ENCODE measurements at places on chromosomes 5 and 9.

GRCh38 chr9:16721972-16722371, 148.5 kb downstream of the BNC2 start:
- DNase-seq = peak; percentile 45

- DNase-seq = no peak
Measured at GRCh38 chr9:110121170-110121569, 86.8 kb downstream of the C9orf152 start.

GRCh38 chr5:150590979-150591695, 49.3 kb upstream of the SYNPO start:
- DNase-seq = no peak

- DNase-seq = no peak
Measured at GRCh38 chr5:33556330-33557328, 115.9 kb downstream of the TARS1 start.

DNA sequence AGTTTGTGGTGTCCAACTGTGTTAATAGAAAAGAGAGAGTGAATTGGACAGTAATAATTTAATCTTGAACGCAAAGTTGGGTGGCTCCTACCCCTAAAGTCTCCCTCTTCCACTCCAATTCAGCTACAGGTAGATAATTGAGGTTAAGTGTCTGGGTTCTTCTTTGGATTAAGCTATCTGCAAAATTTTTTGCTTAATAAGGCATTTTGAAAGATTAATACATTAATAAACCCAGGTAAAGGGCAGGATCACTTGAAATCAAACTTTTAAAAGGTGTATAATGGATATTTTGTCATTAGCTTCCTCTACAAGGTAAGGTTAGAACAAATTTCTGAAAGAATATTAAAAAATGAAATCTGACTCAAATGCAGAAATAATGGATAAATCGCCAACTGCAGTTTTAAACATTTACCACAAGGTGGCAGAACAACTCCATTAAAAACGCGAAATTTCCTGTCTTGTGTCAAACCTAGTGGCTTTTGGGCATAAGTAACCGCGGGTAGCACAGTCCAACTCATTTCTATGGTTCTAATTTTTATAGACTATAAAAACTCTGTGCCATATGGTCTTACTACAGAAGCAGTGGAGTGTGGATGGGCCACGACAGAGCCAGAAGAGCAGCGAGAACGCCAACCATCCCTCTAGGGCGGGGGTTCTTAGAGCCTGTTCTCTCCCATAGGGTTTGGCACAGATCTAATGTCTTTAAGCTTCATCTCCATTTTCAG, 276.5 kb downstream of the ARHGEF28 start:
- peak; percentile 77 for DNase-seq

- no peak for DNase-seq
Measured at GRCh38 chr5:13354611-13355010, 589.9 kb downstream of the DNAH5 start.

- DNase-seq = no peak
Measured at GRCh38 chr9:70801181-70801829, 320.1 kb downstream of the TRPM3 start.

DNA sequence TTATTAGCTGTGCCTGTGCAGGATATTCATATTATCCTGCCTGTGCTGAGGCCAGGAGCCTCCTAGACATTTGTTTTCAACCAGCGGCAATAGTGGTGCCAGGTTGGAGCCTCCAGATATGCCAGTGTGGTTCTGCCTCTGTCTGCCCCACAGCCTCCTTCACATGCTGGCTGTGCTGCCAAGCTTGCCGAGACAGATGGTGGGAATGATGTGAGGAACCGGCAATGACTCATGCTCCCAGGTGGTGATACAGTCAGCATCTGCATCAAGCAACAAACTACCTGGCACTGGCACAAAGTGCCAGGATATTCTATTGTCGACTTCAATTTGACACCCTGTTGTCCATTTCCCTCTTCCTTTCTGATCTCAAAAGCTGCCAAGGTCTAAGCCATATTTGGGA, 285.7 kb downstream of the CHSY3 start:
- peak; percentile 1 for DNase-seq

DNA sequence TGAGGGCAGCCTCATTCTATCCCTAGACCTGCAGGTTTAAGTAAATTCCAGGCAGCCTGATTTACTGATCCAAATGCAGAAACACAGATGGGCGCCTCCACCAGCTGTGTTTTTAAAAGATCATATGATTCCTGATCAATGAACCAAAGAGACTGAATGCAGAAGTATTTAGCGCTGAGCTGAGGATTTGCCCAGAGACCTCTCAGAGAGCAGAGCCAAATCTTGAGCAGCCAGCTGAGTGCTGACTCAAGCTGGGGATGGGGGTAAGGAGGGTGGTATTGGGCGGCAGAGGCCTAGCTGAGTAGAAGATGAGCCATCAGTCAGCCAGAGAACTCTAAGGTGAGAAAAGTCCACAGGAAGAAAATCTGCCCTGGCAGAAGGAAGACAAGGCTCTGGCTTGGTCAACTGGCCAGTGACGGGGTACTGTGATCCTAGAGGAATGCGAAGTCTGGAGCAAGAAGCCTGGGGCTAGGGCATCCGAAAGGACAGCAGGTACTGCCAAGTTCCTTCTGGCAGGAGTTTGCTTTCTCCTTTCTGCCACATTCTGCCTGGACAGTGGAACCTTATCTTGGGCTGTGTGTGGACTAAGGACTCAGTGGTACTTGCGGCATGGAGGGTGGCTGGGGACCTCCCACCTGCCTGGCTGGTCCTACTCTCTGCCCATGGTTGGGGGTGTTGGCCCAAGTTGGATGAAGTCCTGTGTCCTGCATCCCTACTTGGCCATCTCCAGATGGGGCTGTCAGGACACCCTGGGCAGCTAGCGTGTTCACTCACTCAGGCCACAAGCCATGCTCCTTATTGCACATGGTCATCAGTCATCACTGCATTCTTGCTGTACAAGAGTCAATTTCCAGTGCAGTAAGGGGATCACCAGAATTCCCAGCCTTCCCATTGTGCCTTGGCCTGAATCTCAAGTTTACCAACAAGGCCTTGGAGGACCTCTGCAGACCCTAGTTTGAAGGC, 34.5 kb upstream of the CDKN2AIPNL start:
- DNase-seq = no peak

DNA sequence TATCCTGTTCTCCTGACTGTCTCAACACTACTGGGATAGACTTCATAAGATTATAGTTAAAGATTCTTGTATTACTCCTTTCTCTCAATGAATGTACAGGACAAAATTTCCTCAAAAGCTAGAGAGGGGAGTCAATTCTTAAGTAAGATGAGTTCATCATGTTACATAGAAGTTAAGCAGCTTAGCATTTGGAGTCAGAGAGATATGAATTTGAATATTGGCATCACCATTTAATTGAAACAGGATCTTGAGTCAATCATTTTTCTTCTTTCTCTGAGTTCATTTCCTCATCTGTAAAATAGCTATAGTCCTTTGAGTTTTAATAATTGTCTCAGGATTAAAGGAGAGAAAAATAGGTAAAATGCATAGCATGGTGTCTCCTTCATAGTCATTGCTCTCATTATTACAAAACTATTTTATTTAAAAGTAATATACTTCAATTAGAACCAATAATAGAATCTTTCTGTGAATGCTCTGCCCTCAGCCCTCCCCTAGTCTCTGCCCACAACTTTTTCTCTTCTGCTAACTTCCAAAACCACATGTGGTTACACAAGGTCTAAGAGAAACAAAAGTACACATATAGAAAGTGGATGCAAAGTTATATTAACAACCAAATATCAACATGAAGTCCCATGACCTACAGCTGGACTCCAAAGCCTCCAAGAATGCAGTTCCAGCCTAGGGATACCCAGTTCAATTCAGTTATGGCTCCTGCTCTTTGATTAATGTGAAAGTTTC, 265.6 kb downstream of the TLE1 start:
- DNase-seq = no peak

DNA sequence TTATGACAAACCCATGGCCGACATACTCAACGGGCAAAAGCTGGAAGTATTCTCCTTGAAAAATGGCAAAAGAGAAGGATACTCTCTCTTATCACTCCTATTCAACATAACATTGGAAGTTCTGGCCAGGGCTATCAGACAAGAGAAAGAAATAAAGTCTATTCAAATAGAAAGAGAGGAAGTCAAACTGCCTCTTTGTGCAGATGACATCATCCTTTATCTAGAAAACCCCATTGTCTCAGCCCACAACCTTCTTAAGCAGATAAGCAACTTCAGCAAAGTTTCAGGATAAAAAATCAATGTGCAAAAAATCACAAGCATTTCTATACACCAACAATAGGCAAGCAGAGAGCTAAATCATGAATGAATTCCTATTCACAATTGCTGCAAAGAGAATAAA, 1799.9 kb upstream of the ACO1 start:
- DNase-seq = no peak

DNA sequence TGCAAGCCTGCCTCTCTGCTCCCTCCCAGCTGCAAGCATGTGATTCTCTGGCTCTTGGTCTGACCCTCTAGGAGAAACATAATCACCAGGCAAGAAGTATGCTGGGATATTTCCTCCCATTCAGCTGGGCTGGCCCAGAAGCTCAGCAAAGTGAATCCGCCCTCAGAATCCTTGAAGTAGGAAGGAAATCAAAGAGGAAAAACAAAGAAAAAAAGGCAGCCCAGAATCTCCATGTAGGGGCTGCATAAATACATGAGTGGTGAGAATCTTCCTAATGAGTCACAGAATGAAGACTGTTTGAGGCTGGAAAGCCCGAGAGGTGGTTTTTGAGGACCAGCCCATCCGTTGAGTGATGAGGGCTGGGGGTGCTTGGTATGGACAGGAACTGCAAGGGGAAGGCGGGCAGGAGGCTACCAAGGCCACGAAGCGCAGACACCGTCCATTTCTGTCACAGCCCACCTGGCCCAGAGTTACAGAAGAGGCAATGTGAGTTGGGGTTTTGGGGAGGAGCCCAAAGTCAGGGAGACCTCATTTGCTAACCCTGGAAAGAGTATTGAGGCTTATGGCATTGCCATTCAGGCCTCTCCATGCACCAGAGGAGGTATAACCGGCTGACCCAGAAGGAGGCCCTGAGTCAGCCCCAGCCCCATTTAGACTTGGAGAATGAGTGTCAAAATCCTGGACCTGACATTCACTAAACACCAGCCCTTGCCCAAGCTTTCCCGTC, 33.4 kb upstream of the TGFBR1 start:
- peak; percentile 49 for DNase-seq

GRCh38 chr5:168417731-168418429, 68.4 kb upstream of the RARS1 start:
- peak; percentile 17 for DNase-seq

- DNase-seq = peak; percentile 13
Measured at GRCh38 chr5:134626369-134627014, 6.1 kb downstream of the SAR1B start.

GRCh38 chr5:55582256-55582655, 47.5 kb upstream of the PLPP1 start:
- no peak for DNase-seq

DNA sequence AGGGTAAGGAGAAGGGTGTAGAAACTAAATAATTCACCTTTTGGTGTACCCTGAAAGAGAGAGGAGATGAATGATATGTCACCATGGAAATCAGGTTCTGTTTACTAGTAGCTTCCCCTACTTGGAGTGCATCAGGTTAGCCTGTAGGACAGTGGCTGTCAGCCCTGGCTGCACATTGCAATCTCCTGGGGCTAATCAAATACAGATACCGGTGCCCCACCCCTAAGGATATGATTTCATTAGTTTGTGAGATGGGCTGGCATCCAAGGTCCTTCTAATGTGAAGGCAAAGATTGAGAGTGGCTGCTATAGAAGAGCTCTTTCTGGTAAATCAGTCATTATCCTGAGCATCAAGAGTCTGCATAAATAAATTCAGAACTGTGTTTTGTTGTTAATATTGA, 47.2 kb downstream of the INSYN2B start:
- DNase-seq = no peak

DNA sequence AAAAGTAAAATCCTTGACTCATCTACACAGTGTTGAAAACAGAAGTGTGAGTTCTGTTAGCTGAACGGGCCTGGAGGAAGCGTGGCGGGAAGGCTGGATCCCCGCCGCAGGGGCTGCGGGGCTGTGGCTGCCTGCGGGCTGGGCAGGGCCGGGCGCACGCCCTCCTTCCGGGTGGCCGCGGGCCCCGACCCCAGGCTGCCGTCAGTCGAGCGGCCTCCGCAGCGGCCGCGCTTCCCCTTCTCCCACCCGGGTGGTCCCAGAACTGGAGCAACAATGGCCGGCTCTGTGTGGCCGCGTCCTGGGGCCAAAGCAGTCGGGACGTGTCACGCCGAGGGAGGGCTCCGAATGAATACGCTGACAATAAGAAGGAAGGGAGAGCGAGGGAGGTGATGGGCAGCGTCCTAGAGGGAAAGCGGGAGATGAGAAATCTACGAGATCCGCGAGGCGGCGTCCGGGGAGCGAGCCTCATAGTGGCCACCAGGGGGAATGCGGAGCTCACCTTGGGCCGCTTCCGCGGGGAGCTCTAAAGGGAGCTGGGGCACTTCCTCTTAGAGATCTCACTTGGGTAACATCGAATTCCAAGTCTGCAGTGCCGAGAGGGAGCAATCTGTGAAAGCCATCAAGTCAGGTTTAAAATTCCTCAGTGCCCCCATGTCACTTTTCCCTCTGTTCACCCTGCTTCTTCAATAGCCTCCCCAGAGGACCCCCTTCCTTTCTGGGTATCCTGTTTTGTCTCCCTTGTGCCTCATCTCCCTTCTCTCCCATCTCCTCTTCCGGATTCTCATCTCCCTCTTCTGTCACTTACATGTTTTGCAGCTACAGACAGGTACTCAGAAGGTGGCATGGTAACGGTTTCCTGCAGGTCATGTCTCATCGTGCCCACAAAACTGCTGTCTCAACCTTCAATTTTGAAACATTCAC, 83.9 kb downstream of the SLC1A3 start:
- DNase-seq = peak; percentile 91

DNA sequence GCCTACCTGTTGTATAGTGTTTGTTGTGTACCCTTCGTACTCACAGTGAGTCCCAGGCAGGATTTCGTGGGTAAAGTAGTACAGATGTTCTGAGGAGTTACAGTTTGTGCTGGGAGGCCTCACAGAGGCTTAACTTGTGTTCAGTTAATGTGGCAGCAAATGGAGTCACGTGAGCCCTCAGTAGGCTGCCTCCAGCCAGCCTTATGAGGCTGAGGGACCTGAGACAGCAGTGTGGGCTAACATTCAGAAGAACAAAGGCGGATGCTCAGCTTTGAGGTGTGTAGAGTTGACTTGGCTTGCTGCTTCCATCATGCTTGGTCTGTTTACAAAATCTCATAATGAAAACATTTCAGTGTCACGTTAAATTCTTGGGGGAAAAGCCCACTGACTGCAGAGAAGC, 118.1 kb downstream of the TRIO start:
- DNase-seq = no peak

DNA sequence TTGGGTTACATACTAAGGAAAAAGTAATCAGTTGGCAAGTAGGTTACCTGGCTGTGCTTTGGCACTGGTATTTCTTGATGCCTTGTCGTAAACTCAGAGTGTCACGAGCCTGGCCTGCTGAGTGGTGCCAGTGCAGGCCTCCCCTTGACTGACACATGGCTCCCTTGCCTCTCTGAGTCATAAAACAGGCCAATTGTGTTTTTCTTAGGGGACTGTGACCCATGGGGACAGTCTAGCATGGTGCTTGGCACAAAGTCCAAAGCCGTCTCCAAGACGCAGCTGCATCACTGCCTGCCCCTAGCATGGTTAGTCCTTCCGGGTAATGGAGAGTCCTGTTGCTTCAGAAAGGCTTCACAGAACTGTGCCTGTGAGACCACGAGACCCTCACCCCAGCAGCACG, 132.5 kb downstream of the MVB12B start:
- DNase-seq = no peak

Measured in ELR (cell line).